Kidney (tissue), 22 donors: ENCODE measurements at places on chromosomes 7 and 10.

DNA sequence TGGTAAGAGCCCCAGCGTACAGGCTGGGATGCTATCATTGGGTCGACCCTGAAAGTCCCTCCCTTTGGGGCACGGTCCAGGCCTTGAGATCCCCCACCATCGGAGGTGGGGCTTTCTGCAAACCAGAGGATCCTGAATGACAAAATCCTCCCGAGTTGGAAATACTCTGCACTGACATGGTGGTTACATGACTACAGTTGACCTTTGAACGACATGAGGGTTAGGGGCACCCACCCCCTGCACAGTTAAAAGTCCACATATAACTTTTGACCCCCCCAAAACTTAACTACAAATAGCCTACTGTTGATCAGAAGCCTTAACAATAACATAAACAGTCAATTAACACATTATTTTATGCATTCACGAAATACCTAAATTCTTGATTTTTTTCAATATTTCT lies 13.1 kb downstream of the HSPA12A start:
- DNase-seq = no peak

DNA sequence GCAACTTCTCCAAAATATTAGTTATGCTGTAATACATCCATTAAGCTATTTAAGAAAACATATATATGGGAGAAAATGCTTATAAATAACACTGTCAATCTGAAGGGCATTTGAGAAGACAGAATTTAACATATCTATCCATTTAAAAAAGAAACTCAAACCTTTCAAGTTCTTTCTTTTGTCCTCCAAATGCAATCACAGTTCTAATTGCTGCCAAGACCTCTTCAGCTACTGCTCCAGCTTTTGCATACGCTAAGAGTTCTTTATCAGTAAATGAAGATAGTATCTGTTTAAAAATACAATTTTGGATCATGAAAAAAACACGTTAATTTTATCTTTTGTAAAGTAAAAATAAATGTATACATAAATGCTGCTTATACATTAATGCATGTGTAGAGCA lies 39.6 kb downstream of the ABCB1 start:
- no peak for DNase-seq

DNA sequence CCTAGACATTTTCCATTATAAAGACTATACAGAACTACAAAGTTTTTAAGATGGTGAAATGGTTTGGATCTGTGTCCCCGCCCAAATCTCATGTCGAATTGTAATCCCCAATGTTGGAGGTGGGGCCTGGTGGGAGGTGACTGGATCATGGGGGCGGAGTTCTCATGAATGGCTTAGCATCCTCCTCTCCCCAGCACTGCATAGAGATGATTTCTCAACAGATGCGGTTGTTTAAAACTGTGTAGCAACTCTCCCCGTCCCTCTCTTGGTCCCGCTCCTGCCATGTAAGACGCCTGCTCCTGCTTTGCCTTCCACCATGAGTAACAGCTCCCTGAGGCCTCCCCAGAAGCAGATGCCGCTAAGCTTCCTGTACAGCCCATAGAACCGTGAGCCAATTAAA lies 1.6 kb downstream of the FAM133B start:
- DNase-seq = no peak

- no peak for DNase-seq
These were observed 651 bp upstream of the ARPC1A start for GRCh38 chr7:99325001-99325493.

DNA sequence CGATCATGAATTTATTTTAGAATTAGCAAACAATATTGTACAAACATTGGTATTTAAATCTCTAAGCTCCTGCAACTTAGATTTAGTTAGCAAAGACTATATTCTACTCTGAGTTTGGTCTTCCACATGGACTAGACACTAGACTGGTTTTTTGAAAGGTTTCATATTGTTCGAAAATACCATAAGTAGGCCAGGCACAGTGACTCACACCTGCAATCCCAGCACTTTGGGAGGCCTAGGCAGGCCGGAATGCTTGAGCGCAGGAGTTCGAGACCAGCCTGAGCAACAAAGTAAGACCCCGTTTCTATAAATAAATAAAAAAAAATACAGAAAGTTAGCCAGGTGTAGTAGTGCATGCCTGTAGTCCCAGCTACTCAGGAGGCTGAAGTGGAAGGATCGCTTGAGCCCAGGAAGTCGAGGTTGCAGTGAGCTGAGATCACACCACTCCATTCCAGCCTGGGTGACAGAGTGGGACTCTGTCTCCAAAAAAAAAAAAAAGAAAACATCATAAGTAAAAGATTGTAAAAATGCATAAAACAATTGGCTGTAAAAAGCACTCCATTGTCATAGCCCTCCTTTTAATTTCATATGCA lies 73.1 kb downstream of the ABCC2 start:
- DNase-seq = no peak

- DNase-seq = no peak
These were observed 16.0 kb upstream of the GALNTL5 start for GRCh38 chr7:151940048-151940811.

GRCh38 chr10:10855151-10855581 lies 162.5 kb upstream of the CELF2 start:
- no peak for DNase-seq

- no peak for DNase-seq
These were observed 17.5 kb upstream of the CACNB2 start for GRCh38 chr10:18122753-18123152.

DNA sequence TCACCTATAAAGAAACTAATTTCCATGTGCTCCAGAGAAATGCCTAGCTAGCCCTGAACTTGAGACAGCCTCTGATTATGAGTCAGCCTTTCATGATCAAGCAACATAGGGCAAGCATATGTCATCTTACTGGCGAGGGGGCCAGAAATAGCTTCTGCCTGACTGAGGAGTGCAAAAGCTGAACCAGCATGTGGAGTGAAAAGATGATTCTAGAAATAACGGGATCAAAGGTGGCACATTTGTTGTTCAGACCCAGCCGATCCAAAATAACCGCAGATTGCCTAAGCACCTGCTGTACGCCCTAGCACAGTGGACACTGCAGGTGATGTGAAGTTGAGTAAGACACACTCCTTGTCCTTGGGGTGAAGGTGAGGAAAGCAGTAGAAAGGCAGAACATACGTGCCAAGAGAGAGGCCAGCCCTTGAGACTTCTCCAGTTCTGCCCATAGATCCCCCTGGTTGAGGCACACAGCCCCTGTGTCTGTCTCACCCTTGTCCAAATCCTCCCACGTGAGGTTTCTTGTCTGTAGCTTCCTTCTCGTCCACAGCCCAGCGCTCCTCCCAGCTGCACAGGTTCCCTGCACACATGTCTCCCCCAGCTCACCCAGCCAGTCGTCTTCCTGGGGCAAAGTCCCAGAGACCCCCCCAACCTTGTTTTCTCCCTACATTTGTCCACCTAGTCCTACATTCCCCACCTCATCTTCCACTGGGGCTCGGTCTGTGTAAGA lies 2.8 kb upstream of the BCL7B start:
- DNase-seq = no peak

GRCh38 chr10:58266826-58267712 lies 625 bp downstream of the IPMK start:
- DNase-seq = peak; percentile 83
